Fibroblast of the aortic adventitia (primary cell): ENCODE measurements at places on chromosomes 4 and X. TPM values are rescaled to one million over a fixed set of nuclear protein-coding genes. Genes with fewer than 3 reads are reported as not detected.

BTK gene
- total RNA-seq = not detected in 2 replicates

MAGEC1 gene
- total RNA-seq = not detected in 2 replicates

FAM241A gene
- 0.90 and 5.1 TPM in 2 replicates for total RNA-seq

KLB gene
- under 0.01 TPM in 1 of 2 replicates, not detected in the other for total RNA-seq

CT45A7 gene
- total RNA-seq = not detected in 2 replicates

SLC4A4 gene
- total RNA-seq = 2.1 and 2.4 TPM in 2 replicates

TMPRSS11F gene
- total RNA-seq = not detected in 2 replicates

PFKFB1 gene
- total RNA-seq = 0.09 TPM in 1 of 2 replicates, not detected in the other

ITM2A gene
- 0.54 and 3.3 TPM in 2 replicates for total RNA-seq
